ENCODE measurements at places on chromosomes 4 and X.
A peak's percentile ranks its signal among the peaks of the same experiment; 100 is the strongest.

DNA sequence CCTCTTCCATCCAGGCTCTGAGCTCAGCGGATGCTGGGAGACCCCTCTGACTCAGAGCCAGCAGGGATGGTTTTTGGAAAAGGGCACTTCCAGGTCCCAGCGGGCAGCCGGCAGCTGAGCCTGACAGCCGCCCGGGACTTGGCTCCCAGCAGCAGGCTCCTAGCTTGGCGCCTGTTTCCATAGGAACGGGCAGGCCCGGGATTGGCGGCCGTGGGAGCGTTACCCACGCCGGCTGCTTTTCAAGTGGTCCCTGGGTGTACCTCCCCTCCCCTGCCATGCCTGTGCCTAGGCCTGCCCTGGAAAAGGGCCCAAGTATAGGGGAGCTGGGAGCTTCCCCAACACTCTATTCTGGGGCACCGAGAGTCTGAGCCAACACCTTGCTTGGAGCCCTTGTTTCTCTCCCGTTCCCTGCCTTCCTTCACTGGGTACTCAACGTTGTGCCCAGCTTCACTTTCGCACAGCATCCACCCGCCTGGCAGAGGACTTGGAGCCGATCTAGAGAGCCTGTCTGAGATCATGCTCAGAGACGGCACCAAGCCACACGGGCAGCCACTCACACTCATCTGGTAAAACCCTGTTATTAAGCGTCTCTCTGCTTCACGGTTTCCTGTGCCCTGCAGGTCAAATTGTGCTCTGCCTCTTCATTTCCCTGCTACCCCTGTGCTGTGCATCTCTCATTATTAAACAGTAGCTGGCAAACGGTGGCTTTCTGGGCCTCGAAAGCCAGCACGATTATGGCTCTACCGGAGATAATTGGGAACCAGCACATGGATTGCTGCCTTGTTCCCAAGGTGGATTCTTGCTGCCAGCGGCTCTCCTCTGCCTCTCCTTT lies 521.5 kb downstream of the BCOR start:
- no peak for DNase-seq

DNA sequence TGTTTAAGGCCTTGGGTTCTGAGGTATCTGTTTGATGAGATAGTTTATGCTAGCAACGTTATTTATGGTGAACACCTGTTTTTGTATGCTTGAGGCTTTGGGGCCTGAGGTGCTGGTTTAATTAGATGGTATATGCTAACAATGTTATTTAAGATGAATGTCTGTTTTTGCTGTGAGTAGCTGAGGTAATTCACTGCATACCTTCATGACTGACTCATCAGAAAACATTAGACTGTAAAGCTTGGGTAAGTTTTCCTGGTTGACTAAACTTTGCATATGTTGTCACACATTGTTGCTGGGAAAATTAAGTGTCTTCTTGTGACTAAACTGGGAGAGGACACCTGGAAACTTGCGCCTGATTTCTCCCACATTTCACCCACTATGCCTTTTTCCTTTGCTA lies 1026.6 kb downstream of the RAPGEF2 start:
- no peak for DNase-seq

DNA sequence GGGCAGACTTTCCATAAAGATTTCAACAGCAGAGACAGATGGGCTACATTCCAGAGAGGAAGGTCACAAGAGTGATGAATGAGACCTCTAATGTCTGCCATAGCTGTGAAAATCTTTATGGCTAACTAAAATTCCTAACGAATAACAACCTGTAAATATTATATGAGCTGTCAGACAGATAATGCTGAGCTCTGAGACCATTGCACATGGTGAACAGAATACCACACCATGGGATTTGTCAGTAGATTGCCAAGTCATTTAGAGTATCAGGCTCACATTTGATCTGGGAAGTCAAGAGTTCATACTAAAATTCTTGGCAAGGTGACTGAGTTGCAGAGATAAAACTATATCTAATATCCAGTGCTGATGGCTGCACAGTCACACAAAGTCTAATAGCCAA lies 259.2 kb upstream of the FTHL17 start:
- no peak for DNase-seq

GRCh38 chr4:6983544-6984142 lies 59.5 kb upstream of the TADA2B start:
- DNase-seq = no peak

DNA sequence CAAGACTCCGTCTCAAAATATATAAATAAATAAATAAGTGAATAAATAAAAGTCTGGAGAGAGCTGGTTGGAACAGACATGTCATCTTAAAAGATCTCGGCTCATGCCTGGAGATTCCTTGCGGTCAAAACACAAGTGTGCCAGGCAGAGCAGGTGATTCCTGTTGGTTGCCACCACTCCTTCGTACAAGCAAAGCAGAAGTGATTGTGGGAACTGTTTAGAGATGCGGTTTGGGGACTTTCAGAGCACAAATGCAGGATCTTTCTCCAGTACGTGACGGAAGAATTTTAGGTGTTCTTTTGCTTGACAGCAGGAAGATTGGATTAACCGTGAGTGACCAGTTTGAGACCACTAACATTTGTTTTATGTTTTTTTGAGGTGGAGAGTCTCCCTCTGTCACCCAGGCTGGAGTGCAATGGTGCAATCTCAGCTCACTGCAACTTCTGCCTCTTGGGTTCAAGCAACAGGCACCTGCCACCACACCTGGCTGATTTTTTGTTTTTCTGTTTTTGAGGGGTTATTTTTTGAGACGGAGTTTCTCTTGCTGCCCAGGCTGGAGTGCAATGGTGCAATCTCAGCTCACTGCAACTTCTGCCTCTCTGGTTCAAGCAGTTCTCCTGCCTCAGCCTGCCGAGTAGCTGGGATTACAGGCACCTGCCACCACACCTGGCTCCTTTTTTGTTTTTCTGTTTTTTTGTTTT lies 2.8 kb upstream of the CRLF2 start:
- DNase-seq = peak; percentile 44

DNA sequence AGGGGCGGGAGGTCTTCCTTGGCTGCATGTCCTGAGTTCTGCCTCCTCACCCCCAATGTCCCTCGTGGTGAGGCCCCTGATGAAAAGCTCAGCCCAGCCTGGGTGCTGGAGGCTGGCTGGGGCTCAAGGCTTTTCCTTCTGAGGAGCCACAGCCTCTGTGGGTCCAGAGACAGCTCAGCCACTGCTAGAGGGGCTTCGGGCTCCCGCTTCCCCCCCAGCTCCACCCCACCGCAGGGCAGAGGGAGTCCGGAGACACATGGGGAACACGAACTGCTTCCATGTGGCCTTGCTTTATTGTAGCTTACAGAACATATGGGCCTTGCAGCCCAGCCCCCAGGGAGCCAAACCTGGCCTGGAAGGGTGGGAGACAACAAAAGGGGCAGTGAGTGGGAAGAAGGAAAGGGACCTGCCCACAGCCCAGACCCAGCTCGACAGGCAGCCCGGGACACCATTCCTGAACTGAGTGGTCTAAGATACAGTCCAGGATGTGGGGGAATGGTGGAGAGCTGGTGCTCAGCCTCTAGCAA lies 89.9 kb upstream of the NKX1-1 start:
- DNase-seq = no peak

DNA sequence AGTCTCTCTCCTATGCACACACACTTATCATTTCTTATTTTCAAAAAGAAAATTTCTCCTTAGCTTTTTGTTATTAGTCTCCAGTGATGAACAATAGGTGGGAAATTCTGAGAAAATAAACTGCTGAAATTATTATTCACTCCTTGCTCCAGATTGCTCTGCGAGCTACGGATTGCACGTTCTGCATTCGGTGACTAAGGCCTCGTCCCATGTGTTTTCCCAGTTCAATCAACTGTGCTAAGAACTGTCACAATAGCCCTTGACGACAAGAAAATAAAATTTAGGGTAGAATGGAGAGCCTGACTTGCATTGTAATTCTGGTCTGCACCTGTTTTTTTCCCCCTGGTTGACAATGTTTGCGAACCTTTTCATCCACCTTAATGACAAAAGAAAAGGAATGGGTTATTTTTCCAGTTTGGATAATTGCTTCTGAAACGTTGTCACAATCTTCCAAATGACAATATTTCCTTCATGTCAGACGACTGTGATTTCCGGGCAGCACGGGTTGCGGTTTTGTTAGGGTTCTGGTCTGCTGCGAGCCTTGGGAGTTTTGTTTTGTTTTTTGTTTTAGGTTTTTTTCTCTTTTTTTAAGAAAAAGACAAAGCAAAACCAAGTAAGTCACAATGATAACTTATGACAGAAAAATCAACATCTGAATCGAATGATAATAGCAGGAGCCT lies 124.5 kb upstream of the NOCT start:
- no peak for DNase-seq

DNA sequence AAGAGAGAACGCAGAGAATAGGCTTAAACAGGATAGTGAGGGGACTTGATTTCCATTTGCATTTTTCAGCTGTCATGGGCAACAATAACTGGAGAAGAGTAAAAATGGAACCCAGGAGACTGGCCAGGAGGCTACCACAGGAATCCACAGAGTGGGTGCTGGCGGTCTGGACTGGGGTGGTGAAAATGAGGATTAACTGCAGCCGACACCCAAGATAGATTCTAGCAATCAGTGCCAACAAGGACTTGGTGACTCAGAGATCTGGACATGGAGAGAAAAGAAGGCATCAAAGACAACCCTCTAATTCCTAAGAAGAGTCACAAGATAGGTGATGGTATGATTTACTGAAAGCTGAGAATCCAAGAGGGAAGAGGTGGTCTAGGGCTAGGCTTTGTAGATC lies 102.8 kb downstream of the ATP8A1 start:
- DNase-seq = no peak

DNA sequence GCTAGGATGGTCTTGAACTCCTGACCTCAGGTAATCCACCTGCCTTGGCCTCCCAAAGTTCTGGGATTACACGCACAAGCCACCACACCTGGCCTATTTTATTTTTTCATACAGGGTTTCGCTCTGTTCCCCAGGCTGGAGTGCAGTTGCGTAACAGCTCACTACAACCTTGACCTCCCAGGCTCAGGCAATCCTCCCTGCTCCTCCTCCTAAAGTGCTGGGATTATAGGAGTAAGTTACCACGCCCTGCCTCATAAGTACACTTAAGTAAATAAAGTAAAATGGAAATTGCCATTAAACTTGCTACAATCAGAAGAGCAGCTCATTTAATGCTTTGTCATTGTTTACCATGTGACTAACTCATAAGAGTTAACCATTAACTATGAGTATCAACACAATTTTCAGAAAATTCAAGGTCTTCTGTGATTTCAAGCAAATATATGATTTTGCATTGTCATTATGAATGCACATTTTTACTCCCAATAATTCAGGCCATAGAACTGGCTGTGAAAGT lies 12.3 kb downstream of the UGDH start:
- DNase-seq = no peak

DNA sequence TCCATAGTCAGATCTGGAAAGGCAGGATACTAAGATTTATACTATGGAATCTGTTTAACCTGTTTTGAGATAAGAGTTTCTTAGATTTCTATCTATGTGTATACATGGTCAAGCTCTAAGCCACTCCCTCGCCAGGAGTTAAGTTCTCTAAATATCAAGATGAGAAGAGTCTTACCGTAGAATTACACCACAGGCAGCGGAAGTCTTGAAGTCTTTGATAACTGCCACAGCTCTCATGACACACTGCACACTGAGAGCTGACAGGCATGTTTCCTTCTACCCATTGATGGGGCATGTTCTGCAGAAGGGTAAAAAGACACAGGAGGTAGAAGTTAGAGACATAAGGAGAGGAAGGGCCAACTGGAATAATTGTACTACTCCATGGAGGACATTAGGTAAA lies 67.7 kb downstream of the DGKK start:
- no peak for DNase-seq

- peak; percentile 68 for DNase-seq
Measured at GRCh38 chr4:121192480-121192879, 28.4 kb upstream of the TNIP3 start.

DNA sequence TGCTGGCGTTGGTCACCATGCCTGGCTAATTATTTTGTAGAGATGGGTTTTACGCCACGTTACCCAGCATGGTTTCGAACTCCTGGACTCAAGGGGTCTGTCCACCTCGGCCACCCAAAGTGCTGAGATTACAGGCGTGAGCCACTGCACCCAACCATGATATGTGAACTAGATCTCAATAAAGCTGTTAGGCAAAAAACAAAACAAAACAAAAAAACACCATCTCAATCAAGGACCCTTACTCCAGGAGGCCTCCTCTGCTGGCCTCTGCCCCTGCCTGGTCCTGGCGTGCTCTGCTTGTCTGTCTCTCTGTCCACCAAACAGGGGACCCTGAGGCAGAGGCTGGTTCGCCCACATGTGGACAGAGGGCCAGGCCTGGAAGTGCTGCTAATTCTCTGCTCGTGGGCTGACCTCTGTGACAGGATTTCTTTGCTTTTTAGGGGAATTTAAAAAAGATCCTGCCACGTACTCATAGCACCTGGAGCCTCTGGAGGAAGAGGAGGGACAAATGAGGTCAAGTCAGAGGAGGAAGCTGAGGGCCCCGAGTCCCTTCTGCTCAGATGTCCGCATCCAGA lies 32.7 kb upstream of the WFS1 start:
- DNase-seq = no peak

DNA sequence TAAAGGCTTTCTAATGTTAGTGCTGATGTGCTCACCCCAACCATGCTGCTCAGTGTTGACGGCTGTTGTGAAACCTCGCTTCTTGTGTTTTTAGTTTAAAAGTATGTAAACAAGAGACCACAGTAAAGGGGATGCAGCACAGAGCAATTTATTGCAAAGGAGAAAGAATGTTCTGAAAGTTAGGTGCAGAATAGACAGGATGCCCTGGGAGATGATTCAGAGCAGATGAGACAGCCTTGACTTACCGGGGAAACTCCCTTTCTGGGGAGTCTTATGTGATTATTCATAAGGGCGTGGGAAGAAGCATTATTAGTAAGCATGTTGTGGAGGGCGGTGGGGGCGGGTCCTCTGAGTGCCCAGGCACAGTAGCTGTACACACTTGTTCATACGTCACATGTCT lies 47.7 kb downstream of the EVC start:
- no peak for DNase-seq

GRCh38 chr4:189815404-189816192 lies 125.1 kb upstream of the FRG1 start:
- no peak for DNase-seq

DNA sequence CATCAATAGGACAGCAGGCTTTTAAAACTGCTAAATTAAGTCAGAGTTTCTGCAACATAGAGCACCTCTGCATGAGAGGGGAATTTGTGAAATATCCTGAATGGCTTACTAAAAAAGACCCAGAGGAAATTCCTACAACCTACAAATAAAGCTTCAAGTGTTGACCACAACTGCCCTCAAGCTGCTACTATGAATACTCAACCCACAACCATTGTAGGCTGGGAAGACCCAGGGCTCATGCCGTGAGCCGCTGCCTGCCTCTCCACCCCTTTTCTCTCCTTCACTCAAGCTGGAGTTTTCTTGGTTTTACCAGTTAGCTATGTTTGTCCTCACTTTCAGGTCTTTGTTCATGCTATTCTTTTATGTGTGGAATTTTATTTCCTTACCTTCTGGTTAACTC lies 151.6 kb downstream of the EMCN start:
- DNase-seq = no peak

GRCh38 chrX:44055638-44056037 lies 82.4 kb upstream of the NDP start:
- no peak for DNase-seq

DNA sequence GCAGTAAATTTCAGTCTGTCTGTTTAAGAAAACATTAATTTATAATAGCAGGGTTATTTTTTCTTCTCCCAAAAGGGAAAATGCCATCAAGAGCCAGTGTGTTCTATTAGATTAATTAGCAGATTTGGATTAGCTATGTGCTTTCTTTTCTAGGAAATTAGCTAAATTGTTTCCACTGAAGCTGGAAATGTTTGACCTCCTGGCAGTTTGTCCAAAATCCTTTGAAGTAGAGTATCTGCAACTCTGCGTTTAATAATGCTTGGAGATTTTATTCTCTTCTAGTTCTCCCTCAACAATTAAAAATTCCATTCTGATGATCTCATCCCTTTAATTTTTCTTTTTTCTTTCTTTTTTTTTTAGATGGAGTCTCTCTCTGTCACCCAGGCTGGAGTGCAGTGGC lies 27.1 kb upstream of the HOPX start:
- DNase-seq = no peak

Measured in CD4-positive, alpha-beta T cell treated with Interferon alpha-2 for 1 hour (primary cell).